ENCODE measurements at places on chromosomes 5 and 9.
A peak's percentile ranks its signal among the peaks of the same experiment; 100 is the strongest.

DNA sequence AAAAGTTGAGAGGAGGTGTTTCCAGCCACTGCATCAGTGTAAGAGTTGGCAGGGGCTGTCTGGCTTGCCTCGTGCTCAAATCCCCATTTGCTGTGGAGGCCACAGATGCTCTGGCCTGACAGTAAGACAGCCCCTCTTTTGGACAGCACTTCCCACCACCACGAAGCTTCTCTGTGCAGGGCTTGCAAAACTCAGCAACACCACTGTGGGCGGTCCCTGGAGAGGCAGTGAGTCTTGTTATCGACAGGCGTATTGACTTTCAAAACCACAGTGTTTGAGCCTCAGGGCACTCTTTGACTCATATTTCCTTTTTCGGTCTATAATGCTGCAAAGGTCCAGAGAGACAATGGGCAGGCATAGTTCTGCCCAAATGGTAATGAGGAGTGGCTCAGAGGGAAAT, 539.5 kb downstream of the EBF1 start:
- peak; percentile 32 for DNase-seq

GRCh38 chr5:148466236-148466580, 82.5 kb downstream of the FBXO38 start:
- no peak for DNase-seq

DNA sequence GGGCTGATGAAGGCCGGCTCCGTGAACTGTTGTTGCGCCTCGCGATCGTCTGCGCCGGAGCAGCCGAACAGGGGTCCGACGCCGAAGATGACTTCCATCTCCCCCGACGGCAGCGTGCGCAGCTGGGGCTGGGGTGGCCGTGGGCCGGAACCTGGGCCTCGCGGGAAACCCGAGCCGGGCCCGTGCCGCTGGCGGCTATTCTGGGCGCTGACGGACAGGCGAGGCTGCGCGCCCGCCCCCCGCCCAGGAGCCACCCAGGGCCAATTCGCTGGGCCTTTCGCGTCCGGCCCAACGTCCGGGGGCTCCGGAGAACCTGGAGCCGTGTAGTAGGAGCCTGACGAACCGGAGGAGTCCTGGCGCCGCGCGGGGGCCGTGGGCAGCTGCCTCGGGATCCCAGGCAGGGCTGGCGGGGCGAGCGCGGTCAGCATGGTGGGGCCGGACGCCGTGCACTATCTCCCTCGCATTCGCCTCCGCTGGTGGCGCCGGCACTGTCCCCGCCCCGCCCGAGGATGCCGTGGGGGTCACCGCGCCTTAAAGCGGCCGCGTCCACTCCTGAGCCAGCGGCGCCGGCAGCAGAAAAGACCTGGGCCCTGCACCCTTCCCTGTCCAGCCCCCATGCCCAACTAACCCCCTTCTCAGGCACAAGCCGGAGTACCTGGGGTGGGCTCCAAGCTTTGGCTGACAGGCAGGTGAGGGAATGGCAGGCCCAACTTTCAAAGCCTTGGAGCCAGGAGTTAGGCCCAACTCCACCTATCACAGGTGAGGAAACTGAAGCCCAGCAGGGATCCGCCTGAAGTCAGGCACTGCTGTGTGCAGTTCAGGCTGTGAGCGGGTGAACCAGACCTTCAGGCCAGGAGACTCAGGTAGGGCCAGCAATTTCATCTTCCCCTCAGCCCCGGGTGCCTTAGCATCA, at the start of gene PROB1:
Gene PROB1 (minus strand): TSS at position 451 of the 913 bp plus-strand sequence. CDS start 23 bp downstream, at position 428.
- DNase-seq, result no peak

GRCh38 chr5:17394086-17394485, 103.9 kb upstream of the TAF11L2 start:
- no peak for DNase-seq

DNA sequence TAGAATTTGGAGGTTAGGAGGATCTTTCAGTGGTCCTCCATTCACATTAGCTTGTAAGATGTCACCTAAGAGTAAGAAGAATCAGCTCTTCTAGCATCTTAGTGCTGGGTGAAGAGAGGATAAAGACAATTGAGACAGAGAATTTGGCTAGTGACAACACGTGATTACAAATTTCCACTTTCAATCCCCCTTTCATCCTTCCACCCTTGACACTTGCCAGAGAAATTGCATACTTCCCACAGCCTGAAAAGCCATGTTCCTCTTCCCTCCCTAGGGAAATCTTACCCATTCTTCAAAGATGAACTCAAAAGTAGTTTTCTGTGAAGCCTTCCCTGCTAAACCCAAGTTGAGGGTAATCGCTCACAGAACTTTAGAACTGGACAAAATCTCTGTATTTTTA, 282.6 kb upstream of the PTGER4 start:
- DNase-seq, result no peak

GRCh38 chr5:150135557-150136304, 19.9 kb downstream of the PDGFRB start:
- DNase-seq, result no peak

- no peak for DNase-seq
These were observed 37.1 kb downstream of the DBH start for GRCh38 chr9:133673258-133673655.

GRCh38 chr5:96079075-96079474, 117.4 kb upstream of the ELL2 start:
- DNase-seq, result no peak

GRCh38 chr5:143657647-143658285, 154.2 kb upstream of the HMHB1 start:
- no peak for DNase-seq

GRCh38 chr5:35354751-35355150, 124.5 kb upstream of the PRLR start:
- no peak for DNase-seq

DNA sequence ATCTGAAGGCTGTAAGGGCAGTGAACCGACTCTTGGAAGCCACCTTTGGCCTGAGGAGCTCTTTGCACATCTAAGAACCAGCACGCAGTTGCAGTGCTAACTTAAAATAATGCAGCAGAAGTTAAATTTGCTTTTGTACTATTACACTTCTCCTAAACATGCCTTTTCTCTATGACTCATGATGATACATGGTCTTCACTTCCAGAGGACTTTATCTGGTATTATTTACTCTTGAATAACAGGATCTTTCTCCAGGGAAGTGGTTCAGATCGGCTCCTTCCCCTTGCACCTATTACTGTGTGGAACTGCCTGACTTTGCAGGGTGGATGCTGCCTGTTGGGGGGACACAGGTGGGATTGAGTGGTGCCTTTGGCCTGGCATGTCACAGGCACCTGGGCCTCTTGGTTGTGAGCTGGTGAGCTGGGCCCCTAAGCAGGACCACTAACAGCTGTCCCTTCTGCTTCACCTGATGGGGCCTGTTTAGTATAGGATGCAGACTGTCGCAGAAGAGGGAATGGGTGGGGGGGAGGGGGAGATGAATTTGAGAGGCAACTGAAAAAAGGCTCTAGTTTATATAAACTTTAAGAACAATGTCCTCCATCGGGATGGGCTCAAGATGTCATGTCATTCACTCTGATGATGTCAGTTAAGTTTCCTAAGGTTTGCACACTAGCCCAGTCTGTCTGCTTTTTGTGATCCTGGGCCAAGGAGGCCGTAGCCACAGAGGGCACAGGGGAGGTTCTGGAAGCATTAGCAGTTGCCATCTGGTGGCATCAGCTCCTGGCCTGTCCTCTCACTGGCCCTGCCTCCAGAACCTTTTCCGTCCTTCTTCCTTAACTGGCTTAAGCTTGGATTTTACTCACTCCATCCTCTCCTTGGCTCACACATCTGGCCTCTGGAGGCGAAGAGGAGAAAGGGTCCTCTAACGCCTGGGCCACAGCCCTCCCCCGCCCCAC, 33.9 kb upstream of the GABBR2 start:
- DNase-seq, result no peak

DNA sequence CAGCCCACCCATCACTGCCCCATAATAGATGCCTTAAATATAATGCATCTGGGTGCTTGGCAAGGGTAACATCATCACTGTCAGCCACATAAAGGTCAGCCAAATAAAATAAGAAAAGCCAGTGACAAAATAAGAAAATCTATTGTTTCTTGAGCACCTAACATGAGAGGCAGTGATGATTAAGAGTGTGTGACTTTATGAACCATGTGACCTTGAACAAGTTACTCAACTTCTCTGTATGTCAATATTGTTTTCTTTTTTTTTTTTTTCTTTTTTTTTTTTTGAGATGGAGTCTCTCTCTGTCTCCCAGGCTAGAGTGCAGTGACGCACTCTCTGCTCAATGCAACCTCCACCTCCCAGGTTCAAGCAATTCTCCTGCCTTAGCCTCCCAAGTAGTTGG, 98.7 kb downstream of the CDK5RAP2 start:
- no peak for DNase-seq

- peak; percentile 26 for DNase-seq
These were observed 184.0 kb downstream of the SEMA5A start for GRCh38 chr5:9361835-9362234.

DNA sequence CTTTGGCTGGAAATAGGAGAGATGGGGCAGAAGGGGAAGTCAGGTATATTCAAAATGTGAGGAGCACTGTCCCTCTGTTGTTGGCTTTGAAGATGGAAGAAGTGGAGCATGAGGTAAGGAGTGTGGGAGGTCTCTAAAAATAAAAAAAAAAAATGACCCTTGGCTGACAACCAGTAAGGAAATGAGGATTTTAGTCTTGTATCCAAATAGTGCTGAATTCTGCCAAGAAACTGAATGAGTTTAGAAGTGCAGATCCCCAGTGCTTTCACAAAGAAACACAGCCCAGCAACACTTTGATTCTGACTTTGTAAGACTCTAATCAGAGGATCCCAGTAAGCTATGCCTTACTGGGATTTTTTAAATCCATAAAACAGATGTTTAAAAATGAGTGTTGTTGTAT, 367.9 kb downstream of the CYLC2 start:
- DNase-seq, result no peak

- DNase-seq, result no peak
These were observed 678 bp downstream of the GBA2 start for GRCh38 chr9:35748242-35748857.

DNA sequence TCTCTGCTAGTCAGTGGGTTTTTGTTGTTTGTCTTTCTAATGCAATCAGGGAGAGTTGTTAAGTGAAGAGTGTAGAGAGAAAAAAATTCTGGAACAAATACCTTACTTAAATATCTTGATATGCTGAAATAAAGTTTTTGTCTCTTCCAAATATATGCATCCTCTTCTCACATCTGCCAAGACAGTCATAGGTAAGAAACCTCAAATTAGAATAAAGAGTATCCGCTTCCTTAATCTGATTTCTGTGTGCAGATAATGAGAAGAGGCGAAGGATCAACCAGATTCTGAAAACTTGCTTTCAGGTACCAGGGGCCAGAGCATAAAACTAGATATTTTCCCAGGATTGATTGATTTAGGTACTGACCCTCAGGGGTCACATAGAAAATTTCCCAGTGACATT, 11.3 kb upstream of the IL6ST start:
- DNase-seq, result no peak

DNA sequence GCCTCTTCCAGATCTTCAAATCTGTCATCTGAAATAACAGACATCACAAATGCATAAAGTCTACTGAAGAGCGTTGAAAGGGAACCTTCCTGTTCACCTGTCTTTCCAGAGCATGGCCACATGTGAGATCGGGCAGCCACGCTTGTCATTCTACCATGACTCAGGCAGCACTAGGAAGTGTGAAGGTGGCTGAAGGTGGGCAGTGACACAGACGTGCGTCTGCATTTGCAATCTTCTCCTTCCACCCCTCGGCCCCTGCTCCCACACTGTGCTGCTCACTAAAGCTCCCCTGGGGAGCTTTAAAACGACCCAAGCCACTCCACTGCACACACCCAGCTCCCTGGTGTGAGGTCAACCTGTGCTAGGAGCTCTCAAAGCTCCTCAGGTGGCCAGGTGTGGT, 2.5 kb downstream of the ENTR1 start:
- no peak for DNase-seq

- no peak for DNase-seq
These were observed 240.0 kb upstream of the ADAMTSL1 start for GRCh38 chr9:18233776-18234445.

- DNase-seq, result no peak
These were observed 2.6 kb downstream of the IGFBPL1 start for GRCh38 chr9:38421498-38422211.

- no peak for DNase-seq
These were observed 551.9 kb downstream of the BNC2 start for GRCh38 chr9:16318516-16319060.

GRCh38 chr5:623531-623930, 11.4 kb downstream of the CEP72 start:
- no peak for DNase-seq

GRCh38 chr9:128276574-128277270, 646 bp downstream of the SWI5 start:
- DNase-seq, result peak; percentile 42

GRCh38 chr5:82855893-82856550, 221.2 kb downstream of the TMEM167A start:
- no peak for DNase-seq

- DNase-seq, result no peak
These were observed 37.1 kb downstream of the LAMC3 start for GRCh38 chr9:131046093-131046380.

GRCh38 chr5:42026446-42026845, 101.4 kb downstream of the FBXO4 start:
- no peak for DNase-seq

GRCh38 chr5:97100476-97100875, 41.9 kb downstream of the LIX1 start:
- no peak for DNase-seq

GRCh38 chr9:125189361-125190289, at the start of gene PPP6C:
Gene PPP6C (minus strand): TSS chr9:125189803. CDS start chr9:125189718, 85 bp downstream.
- DNase-seq, result peak; percentile 94

- DNase-seq, result no peak
These were observed 111.8 kb downstream of the RFX3 start for GRCh38 chr9:3413984-3414383.

GRCh38 chr9:4243113-4243512, 56.8 kb downstream of the GLIS3 start:
- DNase-seq, result no peak

- no peak for DNase-seq
These were observed 23.4 kb downstream of the CPLX2 start for GRCh38 chr5:175894793-175895192.

- DNase-seq, result no peak
These were observed 1.1 kb downstream of the SSNA1 start for GRCh38 chr9:137189297-137190295.

DNA sequence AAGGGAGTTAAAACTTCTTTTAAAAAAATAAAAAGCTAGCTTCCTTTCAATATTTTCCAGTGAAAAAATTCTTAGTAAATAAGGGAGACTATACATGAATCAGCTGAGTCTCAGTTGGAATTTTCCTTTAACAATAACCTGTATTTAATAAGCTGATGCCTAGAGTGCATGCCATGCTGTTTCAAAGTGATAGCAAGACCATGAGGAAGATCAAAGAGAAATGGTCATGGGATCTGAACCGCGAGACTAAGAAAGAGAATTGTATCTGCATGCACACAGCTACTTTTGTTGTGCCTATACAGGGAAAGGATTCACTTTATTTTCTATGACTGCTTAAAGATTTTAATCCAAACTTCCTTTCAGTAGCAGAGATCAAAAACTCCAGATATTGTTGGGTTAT, 2217.0 kb downstream of the MAT2B start:
- no peak for DNase-seq

DNA sequence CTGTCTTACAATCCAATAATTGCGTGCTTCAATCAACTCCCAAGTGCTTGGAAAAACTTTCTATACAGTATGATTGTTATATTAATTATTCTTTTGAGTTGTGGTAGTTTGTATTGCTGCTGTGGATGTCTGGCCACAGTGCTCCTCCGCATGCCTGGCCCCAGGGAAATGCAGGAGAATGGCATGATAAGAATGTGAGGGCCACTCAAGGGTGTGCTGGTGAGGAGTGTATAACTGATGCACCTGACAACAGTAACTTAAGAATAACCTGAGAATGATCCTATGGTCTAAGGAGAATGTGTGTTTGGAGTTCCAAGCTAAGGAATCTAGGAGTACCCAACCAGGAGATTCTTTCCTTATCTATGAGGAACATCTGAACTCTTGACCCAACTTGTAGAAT, 152.9 kb upstream of the APC start:
- no peak for DNase-seq

Measured in HuH-7.5 (cell line).